ENCODE measurements at places on chromosomes 6 and 20.

GRCh38 chr6:148973538-148974208, 226.8 kb downstream of the UST start:
- no peak for DNase-seq

DNA sequence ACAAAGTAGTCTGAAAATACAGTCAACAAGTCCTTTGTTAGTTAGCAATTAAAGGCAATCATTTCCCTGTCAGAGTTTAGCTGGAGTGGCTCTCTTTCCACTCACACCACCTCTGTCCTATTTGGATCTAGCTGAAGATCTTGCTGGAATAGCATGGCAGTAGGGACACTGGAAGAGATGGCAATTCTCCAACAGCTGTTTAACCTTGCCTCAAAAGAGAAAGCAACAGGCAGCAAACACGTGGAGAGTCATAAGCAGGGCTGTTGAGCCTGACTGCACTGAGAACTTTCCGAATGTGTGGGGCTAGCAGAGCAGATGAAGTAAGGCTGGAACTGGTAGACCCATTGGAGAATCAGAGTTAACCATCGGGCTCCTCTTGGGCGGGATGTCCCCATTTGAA, 38.0 kb upstream of the PRSS35 start:
- no peak for DNase-seq

DNA sequence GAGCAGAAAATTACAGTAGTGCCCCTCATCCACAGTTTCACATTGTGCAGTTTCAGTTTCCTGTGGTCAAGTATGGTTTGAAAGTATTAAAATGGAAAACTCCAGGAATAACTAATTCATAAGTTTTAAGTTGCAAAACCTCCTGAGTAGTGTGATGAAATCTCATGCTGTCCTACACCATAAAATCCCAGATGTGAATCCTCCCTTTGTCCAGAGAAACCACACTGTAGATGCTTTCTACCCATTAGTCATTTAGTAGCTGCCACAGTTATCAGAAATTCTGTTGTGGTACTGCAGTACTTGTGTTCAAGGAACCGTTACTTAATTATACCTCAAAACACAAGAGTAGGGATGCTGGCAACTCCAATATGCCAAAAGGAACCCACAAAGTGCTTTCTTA, 74.7 kb downstream of the PTCHD4 start:
- no peak for DNase-seq

GRCh38 chr6:15897063-15897876, 231.6 kb upstream of the MYLIP start:
- DNase-seq = no peak

- DNase-seq = no peak
Observed at GRCh38 chr6:12327391-12327790, 37.2 kb downstream of the EDN1 start.

GRCh38 chr20:19114410-19114809, 98.0 kb upstream of the SLC24A3 start:
- no peak for DNase-seq

DNA sequence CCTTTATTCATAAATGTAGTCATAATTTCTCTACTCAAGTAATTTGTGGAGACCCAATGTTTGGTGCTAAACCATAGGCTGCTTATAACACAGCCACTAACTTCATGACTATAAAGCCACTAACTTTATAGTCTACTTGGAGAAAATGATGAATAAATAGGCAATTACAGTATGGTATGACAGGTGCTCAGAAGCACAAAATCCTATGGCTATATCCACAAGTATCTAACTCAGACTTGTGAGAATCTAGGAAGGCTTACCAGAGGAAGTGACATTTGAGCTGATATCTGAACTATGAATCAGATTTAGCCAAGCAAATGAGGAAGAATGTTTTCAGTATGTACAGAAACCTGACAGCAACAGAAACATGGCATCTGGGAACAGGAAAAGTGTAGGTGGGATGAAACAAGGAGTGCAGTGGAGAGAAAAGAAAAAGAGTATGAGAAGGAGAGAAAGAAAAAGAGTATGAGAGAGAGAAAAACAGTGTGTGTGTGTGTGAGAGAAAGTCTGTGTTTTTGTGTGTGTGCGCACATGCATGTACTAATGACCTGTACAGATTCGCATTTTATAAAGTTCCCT, 59.9 kb downstream of the REV3L start:
- no peak for DNase-seq

- DNase-seq = no peak
Observed at GRCh38 chr6:33708516-33709204, 2.8 kb downstream of the UQCC2 start.

DNA sequence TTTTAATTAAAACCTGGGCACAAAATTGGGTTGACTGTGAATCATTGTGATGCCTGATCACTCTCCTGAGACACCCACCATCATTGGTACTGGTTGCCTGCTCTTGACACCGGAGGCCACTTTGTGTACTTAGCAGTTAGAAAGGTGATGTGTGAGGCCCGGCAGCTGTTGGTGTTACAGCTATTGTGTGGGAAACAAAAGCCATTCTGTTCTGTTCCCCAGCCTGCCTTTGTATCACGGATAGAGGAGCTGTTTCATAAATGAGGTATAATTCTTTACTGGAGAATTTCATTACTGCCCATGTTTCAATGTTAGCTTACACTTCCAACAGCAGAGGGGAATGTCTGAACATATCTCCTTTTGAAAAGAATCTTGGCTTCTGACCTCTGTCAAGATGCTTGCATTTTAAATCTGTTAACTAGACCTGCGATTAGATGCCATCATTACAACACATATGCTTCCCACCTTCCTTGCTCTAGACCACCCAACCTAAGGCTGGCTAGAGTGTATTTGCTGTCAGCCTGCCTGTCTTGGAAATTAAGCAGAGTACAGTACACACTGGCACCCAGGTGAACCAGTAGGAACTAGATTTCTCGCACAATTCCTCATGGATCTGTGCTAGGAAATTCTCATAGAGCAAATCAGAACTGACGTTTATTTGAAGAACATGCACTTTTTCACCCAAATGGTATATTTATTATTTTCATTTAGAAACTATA, 142.4 kb upstream of the INSM1 start:
- DNase-seq = no peak

DNA sequence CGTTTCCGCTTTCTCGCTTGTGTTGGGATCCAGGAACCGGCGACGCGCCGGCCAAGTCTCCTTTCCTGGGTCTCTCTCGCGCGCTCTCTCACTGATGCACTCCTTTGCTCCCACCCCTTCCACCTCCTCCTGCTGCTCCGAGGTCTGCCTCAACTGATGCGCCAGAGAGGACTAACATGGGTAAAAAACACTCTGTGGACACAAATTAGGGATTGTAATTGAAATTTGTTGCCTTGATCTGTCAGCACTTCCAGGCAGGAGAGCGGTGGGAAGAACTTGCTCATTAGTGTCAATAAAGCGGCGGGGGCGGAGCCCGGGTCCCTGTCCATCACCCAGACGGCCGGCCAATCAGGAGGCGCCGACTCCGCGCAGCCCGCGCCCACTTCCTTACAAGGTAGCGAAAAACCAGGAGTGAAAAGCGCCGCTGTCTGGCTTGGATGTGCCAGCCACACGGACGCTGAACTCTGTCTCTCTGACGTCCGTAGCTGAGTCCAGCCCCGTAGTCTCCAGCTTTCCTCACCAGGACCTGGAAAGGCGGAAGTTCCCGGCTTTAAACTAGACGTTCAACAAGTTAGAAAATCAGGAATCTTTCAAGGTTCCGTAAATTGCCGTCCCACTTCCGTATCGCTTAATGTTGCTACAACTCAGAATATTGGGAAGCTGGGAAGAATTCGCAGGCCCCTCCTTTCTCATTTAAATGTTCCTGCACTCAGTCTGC, at the start of gene TBX18:
TSS of gene TBX18 (minus strand) at position 267 of the 718 bp plus-strand sequence. CDS start 417 bp downstream, outside the sequence.
- no peak for DNase-seq

- no peak for DNase-seq
Observed at GRCh38 chr6:73893696-73894095, 197.7 kb downstream of the CD109 start.

DNA sequence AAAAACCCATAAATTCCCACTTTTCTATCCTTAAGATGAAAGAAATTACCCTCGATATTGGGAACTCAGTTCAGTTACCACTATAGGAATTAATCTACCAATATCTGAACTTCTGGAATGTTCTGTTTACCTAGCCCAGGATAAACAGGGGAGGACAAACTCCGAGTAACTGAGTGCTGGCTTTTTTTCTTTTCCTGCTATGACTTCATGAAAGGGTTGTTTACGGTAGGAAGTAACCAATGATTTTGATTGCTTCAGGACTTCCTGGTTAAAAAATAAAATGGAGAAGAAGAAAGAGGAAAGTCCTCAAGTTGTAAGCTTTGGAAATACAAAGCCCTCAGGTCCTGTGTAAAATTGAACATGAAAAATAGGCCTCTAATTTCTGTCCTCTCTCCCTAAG, 167.7 kb downstream of the ZNF217 start:
- no peak for DNase-seq

DNA sequence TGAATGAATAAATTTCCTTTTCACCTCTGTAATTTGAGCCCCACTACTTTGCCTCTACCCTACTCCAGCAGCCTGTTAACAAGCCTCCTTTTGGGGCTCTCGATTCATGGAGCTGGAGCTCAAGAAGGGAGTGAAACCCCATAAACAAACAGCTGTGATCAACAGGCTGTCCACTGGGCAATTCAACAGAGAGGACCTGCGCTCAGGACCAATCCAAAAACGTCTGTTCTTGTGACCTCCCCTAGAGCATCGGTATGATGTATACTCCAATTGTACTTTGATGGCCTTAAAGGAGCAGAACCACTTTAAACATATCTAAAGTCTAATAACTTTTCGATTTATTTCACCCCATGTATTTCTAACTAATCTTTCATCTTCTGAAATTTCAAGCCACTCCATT, 37.4 kb downstream of the HIVEP2 start:
- DNase-seq = no peak

GRCh38 chr6:146041282-146041681, 12.4 kb downstream of the GRM1 start:
- no peak for DNase-seq

DNA sequence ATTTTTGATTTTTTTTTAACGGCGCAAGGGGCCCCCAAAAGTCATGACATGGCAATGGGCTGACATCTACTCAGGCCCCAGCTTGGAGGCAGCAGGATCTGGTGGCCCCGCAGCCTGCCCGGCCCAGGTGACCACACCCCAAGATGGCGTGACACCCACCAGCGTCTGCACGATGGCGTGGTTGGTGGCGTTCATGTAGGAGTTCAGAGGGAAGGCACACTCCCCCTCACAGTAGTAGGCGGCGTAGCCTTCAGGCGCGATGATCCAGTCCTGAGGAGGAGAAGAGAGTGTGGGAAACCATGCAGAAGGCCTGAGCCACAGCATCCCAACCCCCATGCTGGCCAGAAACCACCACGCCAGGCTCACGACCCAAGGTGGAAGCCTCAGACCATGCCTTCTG, 93.4 kb downstream of the BMP7 start:
- DNase-seq = no peak

- DNase-seq = no peak
Observed at GRCh38 chr20:21033817-21034216, 72.3 kb downstream of the LINC00237 start.

DNA sequence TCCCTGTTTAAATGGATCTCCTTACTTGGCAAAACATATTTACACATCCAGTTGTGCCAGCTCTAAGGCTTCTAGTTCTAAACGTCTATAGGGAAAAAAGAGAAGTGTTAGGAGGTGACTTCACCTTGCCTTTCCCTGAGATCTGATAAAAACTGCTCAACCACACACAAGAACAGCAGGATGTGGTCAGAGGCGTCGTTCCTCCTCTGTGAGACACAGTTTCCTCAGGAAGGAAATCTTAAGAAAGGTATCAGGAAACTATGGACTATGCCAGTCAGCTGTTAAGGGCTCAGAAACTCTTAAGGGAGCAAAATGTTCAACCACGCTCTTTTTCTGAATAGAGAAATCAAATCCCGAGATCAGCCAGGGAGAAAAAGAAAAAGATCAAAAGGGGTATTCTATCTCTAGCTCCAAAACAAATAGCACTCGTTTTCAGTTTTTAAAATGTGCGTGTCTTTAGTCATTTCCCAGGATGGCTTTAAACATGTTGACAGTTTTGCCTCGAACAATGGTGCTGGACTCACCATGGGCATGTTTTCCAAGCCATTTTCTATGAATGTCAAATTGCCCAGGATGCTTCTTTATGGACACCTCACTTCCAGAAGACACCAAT, 154.5 kb downstream of the HACE1 start:
- DNase-seq = no peak

GRCh38 chr6:5639193-5639592, 367.5 kb downstream of the NRN1 start:
- no peak for DNase-seq

GRCh38 chr20:57414867-57415592, 23.8 kb downstream of the RBM38 start:
- no peak for DNase-seq

DNA sequence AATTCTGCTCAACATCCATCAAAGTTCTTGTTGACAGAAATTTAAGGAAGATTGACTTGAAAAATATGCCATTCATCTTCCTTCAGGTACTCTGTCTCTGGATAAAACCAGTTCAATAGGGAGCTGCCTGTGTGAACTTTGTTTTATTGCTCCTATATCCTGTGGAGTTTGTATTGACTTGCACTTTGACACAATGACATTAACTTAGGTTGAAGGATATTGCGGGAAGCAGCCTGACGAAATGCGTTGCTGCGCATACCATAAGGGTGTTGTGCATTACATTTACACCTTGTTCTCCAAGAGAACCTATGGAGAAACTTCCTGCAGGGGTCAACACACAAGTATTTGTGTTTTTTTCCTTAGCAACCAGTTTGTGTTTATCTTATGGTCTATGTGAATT, 185.4 kb upstream of the GRIK2 start:
- DNase-seq = no peak

DNA sequence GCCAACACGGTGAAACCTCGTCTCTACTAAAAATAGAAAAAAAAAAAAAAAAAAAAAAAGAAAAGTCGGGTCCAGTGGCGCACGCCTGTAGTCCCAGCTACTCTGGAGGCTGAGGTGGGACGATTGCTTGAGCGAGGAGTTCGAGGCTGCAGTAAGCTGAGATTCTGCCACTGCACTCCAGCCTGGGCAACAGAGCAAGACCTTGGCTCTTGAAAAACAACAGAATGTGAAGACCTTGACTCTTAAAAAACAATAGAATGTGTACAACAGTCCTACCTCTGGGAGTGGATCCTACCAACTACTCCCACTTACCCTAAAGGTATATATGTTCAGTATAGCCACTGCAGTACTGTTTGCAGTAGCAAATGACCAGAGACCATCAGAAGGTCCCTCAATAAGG, 15.1 kb downstream of the KIF3B start:
- DNase-seq = no peak

DNA sequence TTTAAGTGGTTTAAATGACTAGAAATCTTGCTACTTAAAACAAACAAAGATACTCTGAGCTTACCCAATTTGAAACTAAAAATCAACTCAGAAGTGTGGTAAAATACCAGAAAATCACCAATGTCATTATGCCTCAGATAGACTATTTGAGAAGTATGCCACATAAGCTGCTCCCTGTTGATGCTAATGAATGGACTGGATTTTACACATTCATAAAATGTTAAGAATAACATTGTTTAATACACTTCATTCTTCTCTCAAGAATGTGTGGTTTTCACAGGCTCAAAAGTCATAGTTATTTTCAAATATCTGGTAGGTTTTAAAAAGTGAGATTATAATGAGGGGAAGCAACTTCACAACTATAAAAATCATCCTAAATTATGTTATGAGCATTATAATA, 170.6 kb downstream of the TASP1 start:
- DNase-seq = no peak

Data from nucleus accumbens (tissue), 56 donors.